Motor neuron (in vitro differentiated cells): ENCODE measurements at places on chromosomes 5 and 9. TPM values are rescaled to one million over a fixed set of nuclear protein-coding genes. Genes with fewer than 3 reads are reported as not detected.

The SPRY4 gene
- total RNA-seq = 2.1 and 2.5 TPM in 2 replicates

The CSF2 gene
- not detected in 2 replicates for total RNA-seq

The SOHLH1 gene
- 0.39 TPM in 1 of 2 replicates, not detected in the other for total RNA-seq

The CAVIN4 gene
- total RNA-seq = 2.3 and 3.1 TPM in 2 replicates

The URM1 gene
- total RNA-seq = 56.5 and 57.2 TPM in 2 replicates

The ST8SIA4 gene
- 23.6 and 26.4 TPM in 2 replicates for total RNA-seq

The MVB12B gene
- 6.3 and 8.4 TPM in 2 replicates for total RNA-seq

The CDC20B gene
- total RNA-seq = 0.14 TPM in 1 of 2 replicates, not detected in the other

The PRUNE2 gene
- total RNA-seq = 54.5 and 65.5 TPM in 2 replicates

The TLX3 gene
- not detected in 2 replicates for total RNA-seq

The PCDHGB1 gene
- total RNA-seq = 3.3 and 3.7 TPM in 2 replicates

- ATAC-seq = no peak
Measured at GRCh38 chr9:108377382-108377781, 478.4 kb downstream of the ACTL7B start.

DNA sequence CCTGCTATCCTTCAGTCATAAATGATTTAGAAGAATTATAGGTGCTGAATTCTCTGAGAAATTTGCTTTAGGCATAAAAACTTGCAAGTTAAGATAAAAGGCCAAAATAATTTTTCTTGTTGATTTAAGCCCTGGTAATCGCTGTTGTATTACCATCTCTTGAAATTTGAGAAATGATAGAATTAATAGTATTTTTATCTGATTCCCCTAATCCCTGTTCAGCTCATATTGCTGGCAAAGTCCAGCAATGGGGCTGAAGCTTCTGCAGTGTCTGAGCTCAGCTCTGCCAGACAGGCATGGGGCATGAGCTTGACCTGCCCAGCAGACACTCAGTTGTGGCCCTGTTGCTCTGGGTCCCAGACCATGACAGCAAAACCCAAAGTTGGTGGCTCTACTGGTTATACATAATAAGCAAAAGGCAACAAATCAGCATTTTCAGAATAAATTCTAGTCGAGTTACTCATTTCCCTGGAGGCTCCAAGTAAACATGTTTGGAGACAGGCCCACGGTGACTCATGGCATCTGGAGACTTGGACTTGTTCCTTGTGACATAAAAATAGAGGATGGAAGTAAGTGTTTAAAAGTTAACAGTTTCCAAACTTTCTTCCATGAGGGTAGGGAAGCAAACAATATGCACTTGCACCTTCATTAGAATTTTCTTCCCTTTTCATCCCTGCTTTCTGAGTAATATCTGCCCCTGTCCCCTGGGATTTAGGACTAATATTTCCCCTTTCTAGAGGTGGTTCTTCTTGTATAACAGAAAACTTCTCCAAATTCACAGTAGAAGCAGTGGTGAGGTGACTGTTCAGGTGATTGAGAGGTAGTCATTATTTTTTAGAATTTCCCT is 60.2 kb upstream of the SLC2A8 start:
- no peak for ATAC-seq

DNA sequence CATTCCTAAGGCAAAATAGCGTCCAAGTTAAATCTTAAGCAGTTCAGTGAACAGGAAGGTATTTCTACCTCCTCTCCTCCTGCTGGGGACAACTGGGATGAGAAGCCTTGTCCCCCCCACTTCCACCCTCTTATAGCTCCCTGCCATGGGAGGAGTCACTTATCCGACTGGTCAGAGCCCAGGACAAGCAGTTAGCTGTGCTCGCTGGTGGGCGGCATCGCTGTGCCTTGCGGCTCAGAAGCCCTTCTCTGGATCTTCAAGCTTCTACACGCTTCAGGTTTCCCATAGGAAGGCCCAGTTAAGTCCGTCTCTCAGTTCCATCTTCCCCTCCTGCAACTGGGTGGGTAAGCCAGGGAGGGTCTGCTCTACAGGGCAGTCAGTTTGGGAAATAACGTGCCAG is 77.2 kb downstream of the PAX5 start:
- ATAC-seq = no peak

DNA sequence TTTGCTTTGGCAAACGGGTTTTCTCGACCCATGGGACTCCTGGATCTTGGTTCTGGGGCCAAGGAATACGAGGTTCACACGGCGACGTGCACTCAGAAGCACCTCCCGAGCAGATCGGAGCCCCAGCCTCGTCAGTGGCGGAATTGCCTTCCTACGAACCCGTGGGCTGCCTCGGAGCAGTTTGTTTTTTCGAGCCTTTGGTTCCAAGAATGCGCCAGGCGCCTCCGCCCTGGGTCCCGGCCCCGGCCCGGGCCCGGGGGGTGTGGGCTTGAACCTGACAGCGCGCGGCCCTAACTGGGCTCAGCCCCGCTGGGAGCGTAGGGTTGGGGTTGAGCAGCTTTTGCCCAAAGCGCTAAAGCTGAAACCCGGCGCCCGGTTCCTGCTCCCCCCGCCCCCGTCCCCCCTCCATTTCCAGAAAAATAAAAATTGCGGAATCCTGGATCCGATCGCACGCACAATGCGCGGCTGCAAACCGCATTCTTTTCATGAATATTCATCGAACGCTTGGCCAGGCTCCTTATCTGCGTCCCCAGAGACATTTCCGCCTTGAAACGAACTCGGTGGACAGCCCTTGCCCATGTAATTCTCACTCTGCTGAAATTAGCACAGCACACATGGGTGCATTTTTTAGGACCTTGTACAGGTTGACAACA is 1.0 kb downstream of the BASP1 start:
- ATAC-seq = peak; percentile 26

- ATAC-seq = no peak
Measured at GRCh38 chr9:104177003-104177611, 83.0 kb downstream of the SMC2 start.

- no peak for ATAC-seq
Measured at GRCh38 chr5:140234377-140234989, 59.5 kb downstream of the CYSTM1 start.

DNA sequence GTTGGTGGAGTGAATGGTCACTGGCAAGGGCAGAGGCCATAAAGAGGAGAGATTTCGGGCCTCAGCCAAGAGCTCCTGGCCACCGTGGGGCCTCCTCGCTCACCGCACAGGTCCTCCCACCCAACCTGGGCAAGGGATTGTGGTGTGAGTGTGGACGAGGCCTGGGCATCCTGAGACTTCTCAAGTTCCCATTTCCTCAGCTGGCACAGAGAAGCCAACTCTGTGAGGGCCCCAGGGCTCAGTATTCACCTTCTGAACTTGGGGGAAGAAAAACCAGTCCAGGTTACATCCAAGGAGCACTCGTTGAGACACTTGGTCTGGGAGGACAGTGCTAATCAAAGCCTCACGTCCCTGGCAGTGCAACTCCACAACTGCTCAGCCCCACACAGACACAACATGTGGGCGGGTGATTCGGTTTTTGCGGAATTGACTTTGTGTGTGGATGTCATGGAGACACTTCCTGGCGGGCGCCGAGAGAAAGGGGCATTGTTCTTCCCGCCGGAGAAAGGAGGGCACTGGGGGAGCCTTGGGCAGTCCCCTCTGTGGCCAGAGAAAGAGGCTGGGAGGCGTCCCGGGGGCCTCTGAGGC is 28.5 kb upstream of the NKD2 start:
- peak; percentile 89 for ATAC-seq

- no peak for ATAC-seq
Measured at GRCh38 chr9:6937209-6937608, 179.4 kb downstream of the KDM4C start.

DNA sequence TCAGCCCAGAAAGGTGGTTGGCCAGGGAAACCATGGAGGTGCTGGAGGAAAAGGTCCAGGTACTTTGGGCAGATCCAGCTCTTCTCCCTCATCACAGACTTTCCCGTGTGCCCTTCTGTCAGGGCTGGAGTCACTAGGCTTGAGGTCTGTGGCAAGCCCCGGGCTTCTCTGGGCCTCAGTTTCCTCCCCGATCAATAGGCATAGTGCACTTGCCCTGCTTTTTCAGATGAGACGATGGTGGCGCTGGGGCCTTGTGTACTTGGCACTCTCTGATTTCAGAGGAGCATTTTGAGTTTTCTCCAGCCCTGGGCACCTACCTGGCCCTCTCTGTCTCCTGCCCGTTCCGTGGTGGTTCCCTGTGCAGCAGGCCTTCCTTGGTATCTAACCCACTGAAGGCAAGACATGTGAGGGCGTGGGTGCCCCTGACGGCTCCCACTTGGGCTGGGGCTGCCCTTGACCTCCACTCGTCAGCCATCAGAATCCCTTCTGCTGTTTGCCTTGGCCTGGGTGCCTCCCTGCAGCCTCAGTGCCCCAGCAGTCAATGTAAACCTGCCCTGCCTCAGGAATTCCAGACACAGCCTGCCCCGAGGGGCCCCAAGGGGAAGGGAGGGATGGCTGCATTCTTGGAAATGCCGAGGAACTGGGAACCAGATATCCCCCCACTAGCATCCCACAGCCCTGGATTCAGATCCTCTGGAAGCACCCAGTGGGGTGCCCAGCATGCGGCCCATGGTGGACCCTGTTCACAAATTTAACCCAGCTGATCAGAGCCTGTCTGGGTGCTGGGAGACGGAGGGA is 66.3 kb upstream of the COL5A1 start:
- ATAC-seq = no peak

DNA sequence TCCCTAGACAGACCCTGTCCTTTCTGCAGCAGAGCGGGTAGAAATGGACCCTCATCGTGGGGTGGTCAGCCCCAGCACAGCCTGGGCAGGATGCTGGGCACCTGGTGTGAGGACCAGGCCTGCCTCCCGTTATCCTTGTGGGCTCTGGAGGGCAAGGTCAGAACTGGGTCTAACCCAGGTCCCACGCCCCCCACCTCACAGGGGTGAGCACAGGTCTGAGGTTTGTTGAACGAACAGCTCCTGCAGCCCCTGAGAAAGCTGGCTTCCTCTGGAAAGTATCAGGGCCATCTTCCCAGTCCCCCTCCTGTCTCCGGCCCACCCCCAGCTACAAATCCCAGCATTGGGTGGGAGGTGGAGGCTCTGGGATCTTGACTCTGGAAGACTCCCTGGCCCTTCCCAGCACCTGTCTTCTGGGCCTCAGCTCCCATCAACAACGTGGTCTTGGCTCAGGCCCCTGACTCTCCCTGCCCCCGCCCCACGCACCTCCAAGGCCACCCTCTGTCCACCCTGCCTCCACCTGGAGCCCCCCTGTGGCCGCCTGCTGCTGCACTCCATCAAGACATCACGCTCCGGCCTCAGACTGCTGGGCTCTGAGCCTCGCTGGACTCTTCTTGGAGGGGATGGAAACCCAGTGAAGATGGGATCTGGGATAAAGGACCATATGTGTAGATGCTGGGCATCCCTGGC is 30.1 kb upstream of the CNOT6 start:
- no peak for ATAC-seq

DNA sequence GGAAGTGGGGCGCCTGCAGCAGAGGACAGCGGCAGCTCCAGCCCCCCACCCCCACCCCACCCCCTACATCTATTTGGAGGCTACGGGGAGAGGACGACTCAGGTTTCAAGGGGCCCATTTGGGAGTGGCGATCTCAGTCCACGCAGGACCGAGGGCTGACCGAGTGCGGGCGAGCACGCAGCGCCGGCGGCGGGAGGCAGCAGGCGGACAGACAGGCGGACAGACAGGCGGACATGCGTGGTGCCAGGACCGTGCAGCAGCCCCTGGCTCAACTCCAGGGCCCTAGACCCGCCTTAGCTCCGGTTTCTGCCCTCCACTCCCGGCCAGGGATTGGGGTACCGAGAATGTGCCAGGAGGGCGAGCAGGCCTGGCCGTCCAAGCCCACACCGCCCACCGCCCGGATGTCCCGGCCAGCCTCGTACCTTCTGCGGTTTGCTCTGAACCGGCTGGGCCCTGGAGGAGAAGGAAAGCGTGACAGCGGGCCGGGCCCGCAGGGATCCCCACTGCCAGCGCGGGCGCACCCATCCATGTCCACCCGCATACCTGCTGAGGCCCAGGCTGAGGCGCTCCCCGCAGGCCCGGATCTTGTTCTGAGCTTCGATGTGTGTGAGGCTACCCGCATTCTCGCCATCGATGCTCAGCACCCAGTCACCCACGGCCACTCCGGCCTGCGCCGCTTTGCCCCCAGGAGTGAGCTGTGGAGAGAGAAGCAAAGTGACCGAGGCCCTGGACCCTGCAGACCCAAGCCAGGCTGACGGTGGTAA is 5.2 kb downstream of the PDLIM7 start:
- ATAC-seq = no peak

DNA sequence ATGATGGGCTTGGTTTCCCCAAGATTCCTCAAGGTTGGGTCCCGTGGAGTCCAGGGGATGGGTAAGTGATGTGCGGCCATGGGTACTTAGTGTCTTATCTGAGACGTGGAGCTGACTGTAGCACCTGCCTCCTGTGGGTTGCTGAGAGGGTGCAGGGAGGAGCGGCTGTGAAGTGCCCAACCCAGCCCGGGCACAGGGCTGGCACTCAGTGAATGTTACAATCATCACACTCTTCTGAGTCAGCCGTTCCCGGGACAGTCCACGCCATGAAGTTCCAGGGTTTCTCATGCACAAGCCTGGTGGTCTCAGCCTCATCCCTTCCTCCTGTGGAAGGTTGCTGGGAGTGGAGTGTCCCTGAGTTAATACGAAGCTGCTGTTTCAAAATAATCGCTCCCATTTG is 29.1 kb downstream of the NTNG2 start:
- no peak for ATAC-seq

DNA sequence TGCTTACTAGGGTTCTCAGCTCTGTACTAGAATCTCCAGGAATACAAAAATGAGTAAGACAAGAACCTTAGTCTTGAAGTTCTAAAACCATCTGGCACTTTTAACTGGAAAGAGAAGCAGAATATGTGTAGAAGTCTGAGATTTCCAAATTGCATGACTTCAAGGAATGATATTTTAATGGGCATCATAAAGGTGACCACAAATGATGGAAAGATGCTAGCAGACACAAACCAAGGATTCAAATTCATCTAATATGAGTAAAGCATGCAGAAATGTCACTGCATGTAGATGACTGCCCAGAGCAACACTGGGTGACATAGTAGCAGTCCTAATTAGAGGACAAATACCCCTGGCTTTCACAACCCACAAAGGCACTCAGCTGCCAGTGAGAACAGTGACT is 117.2 kb downstream of the RPS23 start:
- ATAC-seq = no peak

DNA sequence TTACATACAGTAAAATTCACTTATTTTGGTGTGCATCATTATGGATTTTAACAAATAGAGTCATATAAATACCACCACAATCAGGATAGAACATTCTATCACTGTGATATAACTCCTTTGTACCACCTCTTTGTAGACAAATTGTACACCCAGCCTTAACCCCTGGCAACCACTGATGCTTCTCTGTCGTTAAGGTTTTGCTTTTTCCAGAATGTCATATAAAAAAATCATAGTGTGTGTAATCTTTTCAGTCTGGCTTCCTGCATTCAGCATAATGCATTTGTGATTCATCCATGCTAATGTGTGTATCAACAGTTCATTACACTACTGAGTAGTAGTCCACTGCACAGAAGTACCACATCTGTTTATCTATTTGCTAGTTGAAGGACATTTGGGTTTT is 81.2 kb downstream of the ARSB start:
- peak; percentile 76 for ATAC-seq

GRCh38 chr9:126528111-126528510 is 85.6 kb upstream of the LMX1B start:
- no peak for ATAC-seq

DNA sequence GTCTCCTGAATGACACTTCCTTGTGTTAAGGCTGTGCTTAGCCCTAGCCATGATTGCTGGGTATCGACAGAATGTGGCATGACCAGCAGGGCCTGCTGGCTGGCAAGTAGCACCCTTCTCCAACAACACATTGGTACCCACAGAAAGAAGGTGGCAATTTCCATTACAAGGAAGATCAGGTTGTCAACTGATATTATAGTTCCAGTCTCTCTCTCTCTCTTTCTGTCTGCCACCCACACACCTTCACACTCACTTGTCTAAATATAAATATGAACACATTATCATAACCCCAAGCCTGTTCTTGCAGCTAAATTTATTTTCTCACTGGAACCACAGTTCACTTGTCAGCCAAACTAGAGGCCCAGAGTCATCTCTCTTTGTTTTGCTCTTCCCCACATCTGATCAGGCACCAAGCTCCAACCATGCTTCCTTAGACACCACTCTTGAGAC is 408.1 kb upstream of the PIK3R1 start:
- ATAC-seq = peak; percentile 16
